Left ventricle myocardium superior (tissue), 1 donor: ENCODE measurements at places on chromosomes 3 and 15. TPM values are rescaled to one million over a fixed set of nuclear protein-coding genes. Genes with fewer than 3 reads are reported as not detected.

Gene SI
- total RNA-seq, result not detected

Gene DISP2
- total RNA-seq, result 5.2 TPM

Gene DAZL
- total RNA-seq, result not detected

Gene ADCY5
- total RNA-seq, result 273 TPM

Gene ANKRD34C
- not detected for total RNA-seq

Gene PDZRN3
- 147 TPM for total RNA-seq
